CD4-positive, alpha-beta T cell treated with Interleukin-4 for 4 hours (primary cell): ENCODE measurements at places on chromosomes 12 and 14.

DNA sequence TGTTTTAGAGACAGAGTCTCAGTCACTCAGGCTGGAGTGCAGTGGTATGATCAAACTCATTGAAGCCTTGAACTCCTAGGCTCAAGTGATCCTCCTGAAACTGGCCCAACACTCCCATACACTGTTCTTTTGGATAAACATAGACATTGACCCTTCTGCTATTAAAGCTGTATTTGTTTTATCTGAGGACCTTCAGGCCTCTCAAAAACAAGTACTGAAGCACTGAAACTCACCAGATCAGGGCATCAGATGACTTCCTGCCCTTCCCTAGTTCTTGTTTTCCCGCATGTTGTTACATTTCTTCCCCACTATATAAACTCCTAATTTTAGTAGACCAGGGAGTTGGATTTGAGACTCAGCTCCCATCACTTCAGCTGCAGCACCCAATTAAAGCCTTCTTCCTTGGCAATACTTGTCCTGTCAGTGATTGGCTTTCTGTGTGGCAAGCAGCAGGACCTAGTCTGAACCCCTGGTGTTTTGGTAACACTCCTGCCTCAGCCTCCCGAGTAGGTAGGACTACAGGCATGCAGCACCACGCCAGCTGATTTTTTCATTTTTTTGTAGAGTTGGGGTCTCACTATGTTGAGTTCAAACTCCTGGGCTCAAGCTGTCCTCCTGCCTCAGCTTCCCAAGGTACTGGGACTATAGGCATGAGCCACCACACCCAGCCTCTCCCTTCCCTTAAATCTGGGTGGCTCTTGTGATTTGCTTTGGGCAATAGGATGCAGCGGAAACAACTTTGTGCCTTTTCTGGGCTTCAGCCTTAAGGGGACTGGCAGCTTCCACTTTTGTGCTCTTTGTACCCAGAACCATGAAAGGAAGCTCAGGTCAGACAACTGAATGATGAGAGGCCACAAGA is 12.5 kb upstream of the IFT81 start:
- no peak for DNase-seq

- no peak for DNase-seq
These were observed 170.6 kb upstream of the CCDC196 start for GRCh38 chr14:66315548-66315947.

- DNase-seq, result no peak
These were observed 279.8 kb upstream of the DIO2 start for GRCh38 chr14:80491131-80491530.

DNA sequence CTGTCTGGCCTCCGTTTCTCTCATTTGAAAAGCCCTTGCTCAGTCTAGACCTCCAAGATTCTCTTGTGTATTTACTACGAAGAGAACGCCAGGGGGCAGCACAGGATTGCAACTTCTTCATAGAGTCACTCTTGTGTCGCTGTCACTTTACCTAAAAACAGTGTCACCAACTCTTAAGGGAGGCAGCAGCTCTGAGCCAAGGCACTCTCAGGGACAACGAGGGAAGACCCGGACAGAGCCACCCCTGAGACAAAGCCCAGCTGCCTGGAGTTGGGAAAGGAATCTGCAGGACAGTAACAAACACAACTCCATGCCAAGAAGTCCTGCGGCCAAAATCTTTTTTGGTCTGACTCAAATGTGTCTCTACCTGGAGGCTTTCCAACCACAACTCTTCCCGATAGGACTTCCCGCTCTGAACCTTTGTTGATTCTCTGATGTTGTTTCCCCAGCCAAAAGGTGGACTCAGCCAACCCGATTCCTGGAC is 9.6 kb upstream of the RPAP3 start:
- DNase-seq, result peak; percentile 84
